ENCODE measurements at places on chromosomes 3 and 15. TPM values are rescaled to one million over a fixed set of nuclear protein-coding genes. Genes with fewer than 3 reads are reported as not detected.

DNA sequence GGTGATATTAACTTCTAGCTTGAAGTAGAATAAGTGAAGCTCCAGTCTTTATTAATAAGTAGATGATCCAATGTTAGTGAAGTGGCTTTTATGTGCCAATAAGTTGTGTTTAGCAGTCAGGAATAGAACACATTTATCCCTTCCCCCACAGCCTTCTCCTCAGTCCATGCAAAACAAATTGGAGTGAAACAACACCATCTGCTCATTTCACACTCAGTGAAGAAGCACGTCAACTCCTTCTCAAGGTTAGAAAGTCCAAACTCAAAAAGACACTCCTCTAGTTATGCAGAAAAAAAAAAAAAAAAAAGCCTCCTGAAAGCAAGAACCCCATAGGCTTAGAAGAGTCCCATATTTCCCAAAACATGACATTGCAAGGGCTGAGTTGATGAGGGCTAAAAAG is 18.0 kb upstream of the NEO1 start:
- DNase-seq = no peak

GRCh38 chr15:56367156-56367555 is 1.9 kb downstream of the TEX9 start:
- DNase-seq = no peak

GRCh38 chr3:13596426-13597205 is 47.7 kb downstream of the FBLN2 start:
- no peak for DNase-seq

GRCh38 chr3:134378384-134378783 is 4.1 kb upstream of the AMOTL2 start:
- DNase-seq = peak; percentile 47

DNA sequence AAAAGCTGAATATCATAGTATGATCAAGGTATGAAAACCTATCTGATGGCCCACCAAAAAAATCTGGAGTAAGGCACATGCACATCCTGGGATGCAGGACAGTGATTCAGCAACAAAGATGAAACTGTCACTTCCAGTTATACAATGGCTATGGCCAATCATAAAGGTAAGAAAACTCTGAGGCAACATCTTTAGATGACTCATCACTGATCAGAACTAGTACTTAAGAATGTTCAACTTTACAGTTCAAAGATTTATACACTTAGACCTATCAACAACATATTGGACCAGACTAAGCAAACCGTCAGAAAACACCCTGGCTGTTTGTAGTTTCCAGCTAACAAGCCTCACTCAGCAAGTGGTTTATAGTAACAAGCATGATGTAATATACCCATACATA is 21.3 kb upstream of the PLCH1 start:
- DNase-seq = no peak

DNA sequence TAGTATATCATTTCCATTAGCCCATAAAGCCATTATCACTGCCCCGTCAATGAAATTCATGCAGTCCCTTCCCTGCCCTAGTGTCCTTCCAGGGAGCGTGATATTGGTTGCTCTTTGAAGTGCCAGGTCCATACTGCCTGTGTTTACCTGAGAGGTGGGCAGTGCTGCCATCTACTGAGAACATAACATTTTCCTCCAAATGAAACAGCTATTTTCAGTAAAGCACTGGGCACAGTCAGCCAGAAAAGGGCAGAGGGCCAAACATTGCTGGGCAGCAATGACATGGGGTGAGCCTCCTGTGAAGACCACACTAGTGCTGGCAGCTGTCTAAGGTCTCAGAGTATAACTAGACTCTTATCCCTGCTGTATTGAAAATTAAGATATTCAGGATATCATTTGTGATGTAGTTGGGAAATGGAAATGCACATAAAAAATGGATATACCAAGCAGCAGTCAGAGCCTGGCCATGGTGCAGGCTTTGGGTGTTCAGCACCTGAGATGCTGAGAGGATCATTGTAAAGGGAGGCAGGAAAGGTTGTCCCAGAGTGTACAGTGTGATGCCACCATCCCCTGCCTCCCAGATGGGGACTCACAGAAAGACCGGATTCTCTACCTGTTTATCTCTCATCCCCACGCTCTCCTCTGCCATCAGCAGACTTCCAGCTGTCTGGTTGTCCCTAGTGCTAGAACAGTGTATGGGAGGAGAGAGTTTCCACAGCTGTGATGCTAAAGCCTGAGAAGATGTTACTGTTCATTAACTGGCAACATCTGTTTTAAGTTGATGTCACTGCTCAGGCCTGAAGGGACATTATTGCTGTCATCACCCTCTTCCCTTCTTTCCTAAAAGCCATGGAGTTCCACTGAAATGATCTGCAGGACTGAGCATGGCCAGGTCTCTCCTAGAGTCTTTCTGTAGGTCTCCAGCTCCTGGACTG is 108.8 kb downstream of the ARNT2 start:
- DNase-seq = peak; percentile 6

DNA sequence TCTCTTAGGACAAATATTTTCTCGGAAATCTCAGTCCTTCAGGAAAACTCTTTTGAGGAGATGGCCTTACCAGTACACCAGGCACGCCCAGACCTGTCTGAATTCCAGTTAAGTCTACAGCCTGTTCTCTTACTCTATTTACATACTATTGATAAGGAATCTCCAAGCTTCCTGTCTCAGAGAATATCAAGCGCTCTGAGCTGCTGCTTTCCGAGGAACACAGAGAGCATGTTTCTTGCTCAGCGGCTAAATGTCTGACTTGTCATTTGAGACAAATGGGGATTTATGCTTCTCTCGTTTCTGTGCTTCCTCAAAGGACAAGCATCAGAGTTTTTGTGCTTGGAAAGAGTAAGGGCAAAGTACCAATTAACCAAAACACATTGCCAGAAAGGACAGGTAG is 112.4 kb upstream of the CCDC54 start:
- DNase-seq = no peak

Gene GPR149
- not detected for total RNA-seq

Measured in HCT116 (cell line).